ENCODE measurements at places on chromosomes 12 and 14.

- no peak for DNase-seq
Measured at GRCh38 chr14:78614593-78614992, 444.4 kb downstream of the NRXN3 start.

DNA sequence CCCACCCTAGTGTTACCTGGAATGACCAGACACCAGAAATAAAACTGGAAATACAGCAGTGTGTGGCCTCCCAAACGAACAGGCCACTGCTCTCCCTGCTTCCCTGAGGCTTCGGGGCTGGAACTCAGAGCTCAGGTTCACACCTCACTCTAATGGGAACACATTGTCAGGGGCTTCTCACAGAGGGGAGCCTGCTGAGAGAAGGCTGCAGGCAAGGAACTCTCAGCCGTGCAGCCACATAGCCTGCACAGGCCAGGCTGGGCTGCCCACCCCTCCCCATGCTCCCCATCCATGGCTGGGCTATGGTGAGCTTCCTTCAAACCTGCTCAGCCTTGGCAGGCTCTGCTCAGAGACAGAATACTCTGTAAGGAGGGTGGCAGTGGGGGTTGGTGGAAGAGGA is 302.5 kb downstream of the EMP1 start:
- DNase-seq, result no peak

DNA sequence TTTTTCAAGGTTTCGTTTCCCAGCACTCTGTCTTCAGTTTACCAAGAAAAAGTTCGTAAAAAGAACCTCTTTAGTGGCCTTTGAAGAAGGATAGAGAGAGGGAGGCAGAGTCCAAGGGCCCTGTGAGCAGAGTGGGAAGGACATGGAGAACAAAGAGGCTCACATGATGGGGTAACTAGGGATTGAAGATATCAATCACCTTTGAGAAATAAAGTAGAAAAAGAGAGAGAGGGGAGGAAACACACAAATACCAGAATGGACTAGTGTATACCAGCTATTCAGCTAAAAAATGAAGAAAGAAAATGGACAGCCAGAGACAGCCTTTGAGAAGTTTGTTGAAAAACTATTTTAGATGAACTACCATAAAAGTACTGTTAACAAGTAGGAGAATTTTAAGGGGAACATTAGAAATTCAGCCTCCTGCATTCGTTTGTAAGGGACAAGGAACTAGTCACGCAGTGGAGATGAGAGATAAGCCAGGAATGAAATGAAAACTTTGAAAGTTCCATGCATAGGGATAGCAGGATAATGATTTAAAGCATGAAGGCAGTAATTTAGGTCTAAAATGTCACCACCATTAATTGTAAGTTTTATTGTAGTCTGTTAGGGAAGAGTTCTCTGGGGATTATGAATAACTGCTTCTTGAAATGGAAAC is 82.1 kb downstream of the SPTSSA start:
- DNase-seq, result no peak

GRCh38 chr12:84802161-84802560 is 110.4 kb downstream of the SLC6A15 start:
- no peak for DNase-seq

GRCh38 chr14:58292187-58292586 is 6.2 kb upstream of the ARID4A start:
- DNase-seq, result no peak

- DNase-seq, result no peak
Measured at GRCh38 chr12:80709811-80710726, 2.6 kb downstream of the MYF6 start.

GRCh38 chr12:15393995-15394394 is 71.7 kb downstream of the PTPRO start:
- no peak for DNase-seq

- DNase-seq, result peak; percentile 72
Measured at GRCh38 chr14:93103392-93104080, 12.2 kb downstream of the ITPK1 start.

DNA sequence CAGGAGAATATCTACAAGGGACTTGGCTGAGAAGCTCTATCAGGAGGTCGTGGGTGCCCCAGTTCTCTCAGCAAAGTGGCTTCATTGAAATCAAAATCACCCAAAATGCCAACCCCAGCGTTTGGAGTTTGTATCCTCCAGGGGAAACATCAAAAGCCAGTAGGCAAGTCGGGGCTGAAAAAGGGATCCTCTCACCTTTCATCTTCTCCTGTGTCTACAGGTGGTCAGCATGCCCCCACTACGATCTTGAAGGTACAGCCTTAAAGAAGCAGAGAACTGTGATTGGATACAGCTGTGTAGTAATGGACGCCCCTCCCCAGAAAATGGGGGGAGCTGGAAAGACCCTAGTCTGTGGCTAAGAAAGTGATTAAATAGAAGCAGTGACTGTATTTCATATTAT is 22.2 kb downstream of the HRK start:
- DNase-seq, result no peak

DNA sequence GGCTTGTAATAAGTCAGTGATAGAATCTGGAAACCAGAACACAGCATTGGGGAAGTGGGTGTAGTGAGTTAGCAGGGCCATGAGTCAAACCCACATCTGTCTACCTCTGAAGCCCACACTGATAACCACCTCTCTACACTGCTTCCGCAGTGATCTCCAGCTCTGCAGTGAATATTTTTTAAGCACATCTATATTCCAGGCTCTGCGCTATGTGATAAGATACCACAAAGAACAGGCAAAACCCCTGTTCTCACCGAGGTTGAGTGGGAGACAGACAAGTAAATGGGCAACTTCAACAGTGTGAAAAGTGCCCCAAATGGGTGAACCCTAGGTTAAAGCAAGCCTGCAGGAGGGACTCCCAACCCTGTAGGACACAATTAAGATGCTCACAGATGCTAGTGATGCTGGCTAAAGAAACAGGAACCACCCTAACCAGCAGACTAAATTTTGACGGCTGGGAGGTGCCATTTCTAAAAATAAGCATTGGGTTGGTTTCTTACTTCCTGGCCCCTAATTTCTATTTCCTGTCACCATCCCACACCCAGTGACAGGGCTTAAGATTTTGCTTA is 375.0 kb downstream of the DPF3 start:
- DNase-seq, result peak; percentile 47

GRCh38 chr14:99790978-99791376 is 2.2 kb upstream of the EML1 start:
- DNase-seq, result no peak

DNA sequence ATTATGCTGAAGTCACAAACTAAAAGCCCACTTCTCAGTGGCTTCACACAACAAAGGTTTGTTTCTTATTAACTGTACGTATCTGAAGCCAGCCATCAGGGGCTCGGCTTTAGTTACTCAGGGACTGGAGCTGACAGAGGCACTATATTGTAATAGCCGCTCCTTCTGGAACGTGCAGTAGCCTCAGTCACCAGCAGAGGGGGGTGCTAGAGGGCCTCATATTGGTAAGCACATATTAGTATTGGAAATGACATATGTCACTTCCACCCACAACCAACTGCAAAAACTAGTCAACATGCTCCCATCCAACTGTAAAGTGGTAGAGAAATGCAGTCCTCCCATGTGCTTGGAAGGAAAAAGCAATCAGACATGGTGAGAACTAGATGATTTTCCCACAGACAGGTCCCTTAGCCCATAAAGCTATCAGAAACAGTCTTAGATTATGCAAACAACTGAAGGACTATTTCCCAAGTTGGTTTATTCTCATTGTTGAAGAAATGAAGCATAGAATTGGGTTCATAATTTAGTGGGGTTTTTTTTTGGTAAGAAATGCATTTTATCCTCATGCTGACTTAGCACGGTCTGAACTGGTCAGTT is 183.6 kb upstream of the G2E3 start:
- peak; percentile 82 for DNase-seq

- no peak for DNase-seq
Measured at GRCh38 chr12:46702581-46703344, 123.0 kb downstream of the SLC38A4 start.

GRCh38 chr12:63917864-63918799 is 73.6 kb downstream of the SRGAP1 start:
- no peak for DNase-seq

DNA sequence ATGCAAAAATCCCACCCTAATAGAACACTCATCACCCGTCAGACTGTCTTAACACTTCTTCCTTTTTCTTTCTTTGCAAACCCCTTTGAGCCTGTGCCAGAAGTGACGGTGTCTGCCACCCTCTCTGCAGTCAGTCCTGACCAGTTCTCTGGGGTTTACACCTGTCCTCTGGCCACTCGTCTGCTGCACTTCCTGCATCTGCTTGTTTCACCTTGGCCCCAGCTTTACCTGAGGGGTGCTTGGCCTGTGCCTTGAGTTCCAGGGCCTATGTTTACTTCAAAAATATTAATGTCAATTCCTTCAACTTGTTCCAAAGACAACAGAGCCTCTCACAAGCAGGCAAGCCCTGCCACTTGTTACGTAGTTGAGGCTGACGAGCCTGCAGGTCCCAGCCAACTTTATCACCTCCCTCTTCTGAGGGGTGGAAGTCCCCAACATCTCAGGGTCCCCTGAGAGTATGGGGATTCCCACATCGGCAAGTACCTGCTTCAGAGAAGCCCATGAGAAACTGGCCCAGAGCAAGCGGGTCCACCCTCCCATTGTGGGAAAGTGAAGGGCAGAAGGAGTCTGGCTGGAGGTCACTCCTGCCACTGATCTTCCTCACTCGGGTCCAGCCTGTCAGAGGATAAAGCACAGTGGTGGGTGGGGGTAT is 205.4 kb downstream of the DAD1 start:
- DNase-seq, result no peak

DNA sequence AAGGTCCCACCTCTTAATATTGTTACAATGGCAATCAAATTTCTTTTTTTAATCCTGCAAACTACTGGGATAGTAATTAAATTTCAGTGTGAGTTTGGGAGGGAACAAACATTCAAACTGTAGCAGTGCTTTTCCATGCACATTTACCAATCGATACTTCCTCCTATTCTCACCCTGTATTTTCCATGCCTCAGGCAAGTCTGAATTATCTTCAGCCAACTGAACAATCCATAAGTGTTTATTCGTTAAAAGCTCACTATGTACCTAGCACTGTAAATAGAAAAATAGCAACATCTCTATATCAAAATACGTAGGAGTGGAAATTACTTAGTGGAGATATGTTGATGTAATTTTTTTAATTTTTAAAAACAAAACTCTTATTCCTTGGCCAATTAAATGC is 43.5 kb downstream of the CCDC177 start:
- DNase-seq, result no peak

- DNase-seq, result no peak
Measured at GRCh38 chr14:71201840-71202239, 294.6 kb downstream of the PCNX1 start.

- DNase-seq, result no peak
Measured at GRCh38 chr12:98968896-98969295, 323.8 kb downstream of the APAF1 start.

GRCh38 chr12:97140355-97140754 is 233.3 kb downstream of the NEDD1 start:
- DNase-seq, result no peak

DNA sequence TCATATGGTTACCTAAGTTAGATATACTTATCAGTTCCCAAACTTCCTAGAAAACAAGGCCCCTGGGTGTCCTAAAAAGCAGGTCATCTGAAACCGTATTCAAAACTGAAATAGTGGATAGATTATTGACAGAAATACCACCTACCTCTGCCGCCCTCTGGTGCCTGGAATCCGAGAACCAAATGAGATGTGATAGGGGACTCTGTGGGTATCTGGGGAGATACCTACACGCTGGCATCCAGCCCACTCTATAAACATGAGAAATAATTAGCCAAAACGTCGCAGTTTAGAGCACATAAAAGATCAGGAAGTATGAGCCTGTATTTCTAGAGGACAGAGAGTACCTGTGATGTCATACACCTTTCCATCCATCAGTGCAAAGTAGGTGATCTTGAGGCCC is 4.4 kb downstream of the ORMDL2 start:
- DNase-seq, result no peak

DNA sequence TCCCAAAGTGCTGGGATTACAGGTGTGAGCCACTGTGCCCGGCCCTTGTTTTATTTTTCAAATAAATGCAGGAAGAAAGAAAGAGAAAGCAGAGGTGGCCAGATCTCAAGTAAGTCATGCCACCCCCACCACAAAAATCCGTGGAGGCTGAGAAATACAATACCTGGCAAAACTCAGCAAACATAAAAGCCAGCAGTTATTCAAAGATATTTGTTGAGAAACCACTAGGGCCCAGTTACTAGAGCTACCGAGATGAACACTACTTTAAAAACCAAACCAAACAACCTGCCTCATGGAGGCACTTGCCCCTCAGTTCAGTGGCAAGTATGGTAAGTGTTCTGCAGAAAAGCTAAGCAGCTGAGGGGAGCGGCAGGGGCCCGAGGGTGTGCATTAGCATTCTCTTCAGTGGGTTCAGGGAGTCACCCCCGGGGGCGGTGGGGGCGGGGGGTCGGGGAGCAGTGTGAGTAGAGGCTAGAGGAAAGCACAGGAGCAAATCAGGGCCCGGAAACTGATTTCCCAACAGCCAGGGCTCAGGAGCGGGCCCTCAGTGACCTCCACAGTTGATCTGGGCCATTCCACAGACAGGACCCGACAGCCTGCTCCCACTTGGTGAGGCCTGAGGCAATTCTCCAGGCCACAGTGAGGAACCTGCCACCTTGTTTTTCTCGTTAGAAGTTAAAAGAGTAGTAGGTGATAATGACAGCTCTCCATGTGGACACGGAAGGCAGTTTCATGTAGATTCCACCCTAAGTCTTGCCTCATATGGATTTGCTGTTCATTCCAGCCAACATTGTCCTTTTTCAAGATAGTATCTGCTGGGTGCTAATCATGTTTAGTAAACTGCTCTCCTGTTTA is 8.6 kb downstream of the EVL start:
- DNase-seq, result no peak

GRCh38 chr12:2074792-2075191 is 22.0 kb downstream of the CACNA1C start:
- no peak for DNase-seq

DNA sequence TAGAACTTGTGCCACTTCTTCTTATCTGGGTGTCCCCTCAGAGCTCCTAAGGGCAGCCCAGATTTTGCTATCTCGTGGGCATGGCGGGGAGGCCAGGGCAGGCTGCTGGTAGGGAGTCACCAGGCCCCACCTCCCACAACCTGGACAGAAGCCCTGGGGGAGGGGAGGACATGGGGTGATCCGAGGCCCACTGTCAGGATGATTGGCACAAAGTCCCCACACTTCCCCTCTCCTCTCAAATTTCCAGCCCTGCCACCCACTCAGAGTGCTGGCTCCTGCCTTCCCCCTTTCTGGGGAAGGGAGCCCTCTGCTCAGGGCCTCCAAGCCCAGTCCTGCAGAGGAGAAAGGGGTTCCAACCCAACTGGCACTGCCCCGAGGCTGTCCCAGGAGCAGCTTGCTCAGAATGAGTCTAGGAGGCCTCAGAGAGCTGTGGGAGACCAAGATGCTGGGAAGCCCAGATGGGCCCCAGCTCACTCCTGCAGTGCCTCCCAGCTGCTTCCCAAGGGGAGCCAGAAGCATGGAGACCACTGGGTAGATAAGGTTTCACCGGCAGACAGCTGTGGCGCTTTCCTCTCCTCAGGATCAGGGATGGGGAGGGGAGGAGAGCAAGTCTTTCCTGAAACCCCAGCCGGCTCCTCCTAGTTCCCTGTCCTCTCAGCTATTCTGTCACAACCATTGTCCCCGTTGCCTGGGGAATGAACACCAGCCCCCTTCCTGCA is 82.8 kb downstream of the B4GALNT3 start:
- no peak for DNase-seq

GRCh38 chr12:66242311-66242710 is 53.3 kb downstream of the IRAK3 start:
- DNase-seq, result no peak

All from activated CD4-positive, alpha-beta T cell treated with anti-CD3 and anti-CD28 coated beads for 48 hours (primary cell).